ENCODE measurements at places on chromosomes 6 and 20. TPM values are rescaled to one million over a fixed set of nuclear protein-coding genes. Genes with fewer than 3 reads are reported as not detected.

BMP7 gene
- total RNA-seq, result not detected

OPN5 gene
- 0.18 TPM for total RNA-seq

APMAP gene
- total RNA-seq, result 19.9 TPM

RAD21L1 gene
- not detected for total RNA-seq

ITPR3 gene
- 4.3 TPM for total RNA-seq

PRDM13 gene
- not detected for total RNA-seq
